Activated CD4-positive, CD25-positive, alpha-beta regulatory T cell treated with anti-CD3 and anti-CD28 coated beads, Interleukin-2, amount 50 U/mL, for 24 hours (primary cell): ENCODE measurements at places on chromosomes 3 and 15.
A peak's percentile ranks its signal among the peaks of the same experiment; 100 is the strongest.

DNA sequence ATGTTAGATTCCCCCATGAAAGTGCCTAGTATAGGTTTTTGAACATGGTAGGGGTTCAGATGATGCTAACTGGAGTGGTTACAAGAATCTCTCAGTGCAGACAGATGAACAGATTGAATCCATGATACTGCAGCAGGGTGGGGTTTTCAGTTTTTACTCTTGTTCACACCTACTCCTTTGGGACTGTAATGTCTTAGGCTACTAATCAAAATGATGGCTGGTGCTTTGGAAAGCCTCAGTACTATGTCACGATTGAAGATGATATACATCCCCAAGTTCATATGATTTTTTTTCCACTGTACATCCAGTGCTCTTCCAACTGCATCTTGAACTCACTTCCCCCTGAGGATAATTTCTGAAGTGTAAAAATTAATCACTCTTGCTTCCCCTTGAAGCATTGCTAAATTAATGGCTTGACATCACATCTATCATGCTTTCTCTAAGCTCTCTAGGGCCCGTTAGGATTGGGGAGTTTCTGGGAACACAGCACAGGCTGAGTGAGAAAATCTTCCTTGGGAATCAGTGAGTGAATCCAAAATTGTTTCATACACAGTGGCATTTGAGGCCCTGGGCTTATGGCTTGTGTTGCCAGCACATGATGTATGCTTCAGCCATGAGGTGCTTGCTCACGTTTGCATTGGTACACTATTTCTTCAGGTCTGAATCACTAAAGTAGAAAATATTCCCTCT, 115.0 kb upstream of the TPRG1 start:
- no peak for ATAC-seq

DNA sequence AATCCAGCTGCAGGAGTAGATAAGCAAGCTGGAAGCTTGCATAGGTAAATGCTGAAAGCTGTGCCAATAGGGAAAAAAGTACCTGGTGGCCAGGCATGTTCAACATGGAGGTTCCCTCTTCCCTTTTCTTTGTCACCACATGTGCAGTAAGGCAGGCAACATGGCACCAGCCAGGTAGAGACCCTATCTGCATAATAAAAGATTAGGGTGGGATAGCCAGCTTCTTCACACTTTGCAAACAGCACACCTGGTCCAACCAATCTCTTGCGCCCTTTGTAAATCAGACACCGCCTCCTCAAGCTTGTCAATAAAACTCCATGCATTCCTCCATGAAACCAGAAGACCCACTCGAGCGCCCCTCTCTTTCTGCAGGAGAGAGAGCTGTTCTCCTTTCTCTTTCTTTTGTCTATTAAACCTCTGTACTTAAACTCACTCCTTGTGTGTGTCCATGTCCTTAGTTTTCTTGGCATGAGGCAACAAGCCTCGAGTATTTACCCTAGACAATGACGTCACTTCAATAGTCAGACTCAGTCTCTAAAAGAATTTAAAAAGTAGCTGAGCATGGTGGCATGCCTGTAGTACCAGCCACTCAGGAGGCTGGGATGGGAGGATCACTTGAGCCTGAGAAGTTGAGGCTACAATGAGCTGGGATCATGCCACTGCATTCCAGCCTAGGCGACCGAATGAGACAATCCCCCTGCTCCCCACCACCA, 256.3 kb downstream of the SCAPER start:
- ATAC-seq = no peak

DNA sequence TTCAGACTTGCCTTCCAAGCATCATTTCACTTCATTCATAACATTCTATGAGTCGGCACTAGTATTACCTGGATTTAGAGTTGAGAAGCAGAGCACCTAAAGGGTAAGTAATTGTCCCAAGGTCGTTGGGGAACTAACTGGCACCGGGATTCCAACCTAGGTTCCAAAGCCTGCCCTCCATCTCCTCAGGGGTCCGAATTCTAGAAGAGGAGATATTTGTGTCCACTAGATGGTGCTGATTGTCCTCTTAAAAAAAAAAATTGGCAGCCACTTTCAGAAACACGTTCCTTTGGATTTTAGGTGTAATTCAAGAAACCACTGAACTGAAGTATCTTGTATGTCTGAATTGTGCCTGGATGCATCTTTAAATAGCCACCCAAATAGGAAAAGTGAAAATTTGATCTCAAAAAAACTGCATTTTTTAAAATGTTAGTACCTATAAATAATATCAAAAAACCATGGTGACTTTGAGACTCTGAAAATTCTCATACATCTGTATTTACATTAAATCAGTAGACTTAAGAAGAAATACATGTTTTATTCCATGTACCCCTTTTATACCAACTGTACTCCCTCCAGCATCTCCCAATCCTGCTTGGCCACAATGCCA, 3.9 kb upstream of the FSIP1 start:
- ATAC-seq = no peak

- ATAC-seq = no peak
Observed at GRCh38 chr15:34773917-34774316, 19.1 kb upstream of the GJD2 start.

GRCh38 chr15:73753250-73754130, at the start of gene INSYN1:
TSS of gene INSYN1 (minus strand) at chr15:73753351. CDS start at chr15:73751130, 2,221 bp downstream.
- ATAC-seq = no peak

DNA sequence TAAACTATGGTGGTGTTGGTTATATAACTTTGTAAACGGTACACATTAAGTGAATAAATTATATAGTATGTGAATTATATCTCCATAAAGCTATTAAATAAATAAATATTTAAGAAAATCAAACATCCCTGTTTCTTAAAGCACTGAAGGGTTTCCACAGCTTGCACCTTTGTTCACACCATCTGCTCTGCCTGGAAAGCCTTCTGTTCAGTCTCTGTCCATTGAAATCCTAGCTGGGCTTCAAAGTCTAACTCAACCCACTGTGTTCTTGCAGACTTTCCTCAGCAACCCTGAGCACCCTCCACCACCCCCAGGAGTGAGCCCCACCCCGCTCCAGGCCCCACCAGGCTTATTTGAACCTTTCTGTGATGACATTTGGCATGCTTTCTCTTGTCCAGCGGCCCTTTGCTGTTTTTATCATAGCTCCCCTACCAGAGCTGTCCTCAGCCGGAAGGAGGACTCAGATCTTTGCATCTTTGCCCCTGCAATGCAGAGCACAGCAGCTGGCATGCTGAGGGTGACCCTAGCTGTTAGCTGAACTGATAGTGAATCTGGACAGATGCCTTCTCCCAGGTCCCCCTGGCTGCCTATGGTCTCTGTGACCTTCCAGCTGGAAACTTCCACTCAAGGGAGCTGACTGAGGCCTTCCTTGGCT, 105.2 kb downstream of the DAPK2 start:
- ATAC-seq = no peak

DNA sequence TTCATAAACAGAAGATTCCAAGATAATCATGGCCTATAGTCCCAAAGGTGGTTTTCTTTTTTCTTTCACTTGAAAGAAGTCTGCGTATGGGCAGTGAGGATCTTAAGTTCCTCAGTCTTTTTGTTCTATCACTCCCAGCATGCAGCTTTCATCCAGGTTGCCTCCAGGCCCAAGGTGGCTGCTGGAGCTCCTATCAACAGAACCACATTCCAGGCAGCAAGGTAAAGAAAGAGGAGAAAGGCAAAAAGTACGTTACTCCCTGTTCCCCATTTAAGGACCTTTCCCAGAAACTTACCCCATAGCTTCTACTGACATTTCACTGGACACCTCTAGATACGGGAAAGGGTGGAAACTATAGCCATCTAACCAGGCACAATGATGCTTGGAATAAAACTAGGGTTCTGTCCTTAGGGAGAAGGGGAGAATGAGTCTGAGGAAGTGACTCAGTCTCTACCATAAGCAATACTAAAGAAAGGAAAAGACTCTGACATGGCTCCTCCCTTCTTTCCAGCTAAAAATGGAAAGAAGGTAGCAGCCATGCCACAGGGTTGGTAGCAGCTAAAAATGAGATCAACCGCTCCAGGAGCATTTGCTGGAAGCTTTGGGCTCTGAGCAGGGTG, 313.9 kb upstream of the NR2E3 start:
- ATAC-seq = no peak

DNA sequence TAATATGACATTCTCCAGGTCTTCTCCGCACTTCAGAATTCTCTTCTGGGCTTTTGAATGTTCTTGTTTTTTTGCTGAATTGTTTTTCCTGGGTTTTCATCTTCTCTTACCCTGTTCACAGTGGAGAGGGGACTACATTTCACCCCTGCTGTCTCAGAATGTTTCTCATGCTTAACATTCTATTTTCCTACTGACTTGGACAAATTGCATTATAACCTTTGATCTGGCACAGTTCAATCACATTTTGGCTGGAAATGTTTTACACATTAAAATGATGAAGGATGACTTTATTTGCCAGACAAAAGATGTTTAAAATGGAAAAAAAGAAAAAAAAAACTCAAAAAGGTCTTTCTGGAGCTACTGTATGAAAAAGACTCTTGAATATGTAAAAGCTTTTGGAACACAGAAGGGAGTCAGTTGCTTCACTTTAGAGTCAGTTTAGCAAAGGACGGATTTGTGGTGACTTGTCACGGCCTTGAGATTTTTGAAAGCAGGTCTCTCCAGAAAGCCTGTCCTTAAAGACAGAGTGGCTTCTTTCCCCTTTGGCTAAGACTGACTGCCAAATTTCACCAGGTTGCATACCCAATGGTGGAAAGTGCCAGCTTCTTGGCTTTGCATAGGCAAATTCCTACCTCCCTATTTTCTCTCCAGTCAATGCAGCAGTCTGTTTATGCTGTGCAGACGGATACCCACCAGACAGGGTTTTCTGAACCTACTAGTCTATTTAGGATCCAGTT, 401.0 kb upstream of the TBL1XR1 start:
- no peak for ATAC-seq

- ATAC-seq = peak; percentile 58
Observed at GRCh38 chr3:152193673-152194267, 75.0 kb upstream of the MBNL1 start.

GRCh38 chr3:182023843-182024242, 312.1 kb downstream of the SOX2 start:
- ATAC-seq = no peak

GRCh38 chr3:114331007-114331406, 37.2 kb downstream of the TIGIT start:
- ATAC-seq = no peak

GRCh38 chr15:36831125-36831903, 251.9 kb downstream of the CDIN1 start:
- no peak for ATAC-seq

DNA sequence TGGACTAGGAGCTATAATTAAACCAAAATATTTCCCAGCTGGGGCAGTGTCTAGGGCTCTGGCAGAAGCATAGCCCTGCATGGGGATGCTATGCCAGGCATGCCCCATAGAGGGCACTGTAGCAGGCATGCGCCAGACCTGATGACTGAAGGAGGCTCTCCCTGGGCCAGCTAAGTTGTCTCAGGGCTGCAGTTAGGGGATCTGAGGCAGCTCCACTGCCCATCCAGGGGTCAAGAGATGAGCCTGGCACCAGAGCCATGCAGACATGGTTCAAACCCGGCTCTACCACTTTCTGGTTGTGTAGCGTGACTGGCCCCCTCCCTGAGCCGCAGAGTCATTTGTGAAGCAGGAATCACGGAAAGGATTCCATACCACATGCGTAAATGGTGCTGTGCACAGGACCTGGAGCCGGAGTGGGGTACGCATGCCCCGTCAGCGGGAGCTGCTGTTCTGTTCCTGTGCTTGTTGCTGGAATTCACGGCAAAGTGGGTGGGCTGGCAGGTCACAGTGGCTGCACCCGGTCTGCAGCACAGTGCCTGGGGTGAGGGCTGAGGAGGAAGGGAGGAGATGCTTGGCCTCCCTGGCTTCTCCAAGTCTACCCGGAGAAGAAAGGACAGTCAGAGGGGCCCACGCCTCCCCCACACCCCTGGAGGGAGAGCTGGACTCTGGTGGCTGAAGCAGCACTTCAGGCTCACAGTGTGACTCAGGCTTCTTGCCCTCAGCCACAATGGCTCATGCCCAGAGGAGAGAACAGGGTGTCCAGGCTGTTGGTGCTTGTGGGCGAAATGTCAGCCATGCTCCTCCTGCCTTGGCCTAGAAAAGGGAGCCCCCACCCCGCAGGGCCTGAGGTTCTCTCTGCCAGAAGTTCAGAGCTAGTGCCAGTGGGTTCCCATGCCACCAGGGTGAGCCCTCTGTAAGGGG, 43.1 kb downstream of the DNASE1L3 start:
- peak; percentile 87 for ATAC-seq

DNA sequence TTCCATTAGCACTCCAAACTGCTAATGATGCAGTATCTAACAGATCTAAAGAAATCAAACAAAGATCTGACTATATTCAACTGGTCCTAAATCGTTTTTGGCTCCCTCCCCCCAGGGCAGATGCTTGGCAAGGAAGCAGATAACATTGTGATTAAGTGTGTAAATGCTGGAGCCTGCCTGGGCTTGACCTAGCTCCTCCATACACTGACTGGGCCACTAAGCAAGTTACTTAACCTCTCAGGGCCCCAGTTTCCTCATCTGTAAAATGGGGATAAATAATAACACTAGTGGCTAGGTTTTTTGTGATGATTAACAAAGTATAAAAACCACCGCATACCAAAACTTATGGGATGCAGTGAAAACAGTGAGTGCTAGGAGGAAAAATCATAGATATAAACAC, 9.2 kb downstream of the EID1 start:
- no peak for ATAC-seq

DNA sequence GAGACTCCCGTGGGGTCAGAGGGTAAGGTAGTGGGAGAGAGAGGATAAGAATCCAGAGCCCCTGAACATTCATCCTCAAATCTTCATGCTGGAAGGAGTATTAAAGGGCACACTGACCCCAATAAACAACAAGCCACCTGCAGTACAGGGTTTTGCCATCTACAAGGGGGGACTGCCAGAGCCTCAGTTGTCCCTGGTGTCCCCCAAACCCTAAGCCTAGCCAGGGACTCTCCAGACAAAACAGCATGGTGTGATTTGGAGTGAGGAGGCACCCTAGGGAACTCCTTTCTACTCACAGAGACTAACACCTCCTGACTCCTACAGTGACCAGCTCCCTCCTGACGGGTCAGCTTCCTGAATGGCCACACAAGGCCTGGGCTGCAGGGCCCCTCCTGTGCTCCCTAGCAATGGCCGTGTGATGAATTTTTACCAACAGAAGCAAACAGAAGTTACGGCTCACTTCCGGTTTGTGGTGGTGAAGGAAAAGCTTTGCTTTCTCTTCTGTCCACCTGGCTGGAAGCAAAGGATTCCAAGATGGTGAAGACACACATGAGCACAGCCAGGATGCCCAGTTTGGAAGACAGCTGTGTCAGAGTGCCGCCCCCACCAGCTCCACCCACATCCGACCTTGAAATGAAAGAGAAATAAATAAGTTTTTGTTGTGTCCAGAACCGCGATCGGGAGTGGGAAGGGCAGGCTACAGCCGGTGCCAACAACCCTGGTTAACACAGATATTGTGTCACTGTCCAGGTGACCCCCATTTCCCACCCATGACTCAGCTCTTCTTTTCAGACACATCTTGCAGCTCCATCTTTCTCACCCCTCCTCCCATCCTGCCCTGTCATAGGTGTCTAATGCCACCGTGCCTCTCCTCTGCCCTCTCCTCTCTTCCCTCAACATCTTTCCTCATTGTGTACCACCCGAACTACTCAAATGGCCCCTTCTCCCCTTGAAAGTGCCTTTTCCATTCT, 69.6 kb upstream of the ATP13A3 start:
- ATAC-seq = peak; percentile 63
